Cardiac muscle cell (in vitro differentiated cells and primary cell): ENCODE measurements at places on chromosomes 13 and 19.

DNA sequence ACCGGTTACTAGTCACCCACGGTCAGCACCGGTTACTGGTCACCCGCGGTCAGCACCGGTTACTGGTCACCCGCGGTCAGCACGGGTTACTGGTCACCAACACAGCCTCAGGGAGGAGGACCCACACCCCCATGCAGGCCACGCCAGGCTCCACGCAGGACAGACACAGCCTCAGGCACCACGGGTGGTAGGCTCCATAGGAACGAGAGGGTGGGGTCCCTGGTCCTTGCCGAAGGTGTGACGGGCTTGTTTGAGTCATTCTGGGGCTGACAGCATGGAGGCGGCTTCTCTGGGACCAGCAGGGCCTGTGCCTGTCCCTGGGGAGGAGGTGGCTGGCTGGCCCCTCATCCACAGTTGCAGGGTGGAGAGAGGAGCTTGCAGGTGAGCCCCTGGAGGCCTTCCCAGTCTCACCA lies 122.8 kb upstream of the SOX1 start:
- no peak for DNase-seq

DNA sequence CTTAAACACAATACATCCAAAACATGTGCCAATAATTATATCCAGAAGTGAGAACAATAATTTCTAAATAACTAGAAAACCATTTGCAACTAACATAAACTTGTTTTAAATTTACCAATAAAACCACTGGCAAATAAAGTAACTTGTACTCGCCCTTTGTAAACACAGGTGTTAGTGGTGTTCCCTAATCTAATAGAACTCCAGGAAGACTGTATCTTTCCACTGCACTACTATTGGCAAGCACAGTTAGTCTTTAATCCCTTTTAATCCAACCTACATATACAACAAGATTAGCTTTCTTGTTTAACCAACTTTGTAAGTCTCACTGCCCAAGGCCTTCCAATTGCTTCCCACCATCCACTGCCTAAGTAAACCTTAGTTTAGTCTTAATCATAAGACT lies 79.5 kb downstream of the PCDH9 start:
- no peak for DNase-seq

GRCh38 chr19:8511573-8512101 lies 2.3 kb downstream of the ZNF414 start:
- no peak for DNase-seq

DNA sequence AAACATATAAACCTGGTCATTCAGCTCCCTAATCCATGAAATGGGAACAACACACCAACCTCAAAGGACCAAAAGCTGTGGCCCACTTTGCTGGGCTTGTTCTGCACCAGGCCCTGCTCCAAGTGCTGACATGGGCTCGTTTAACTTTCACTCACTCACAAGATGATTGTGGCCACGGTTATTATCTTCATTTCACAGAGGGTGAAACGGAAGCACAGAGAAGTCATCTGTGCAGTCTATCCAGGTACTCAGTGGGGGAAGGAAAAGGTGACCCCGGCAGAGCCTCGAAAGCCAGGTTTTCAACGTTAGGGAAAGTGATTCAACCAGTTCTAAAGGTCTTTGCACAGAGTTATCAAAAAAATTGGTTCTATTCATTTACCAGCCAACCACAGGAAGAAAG lies 68.0 kb downstream of the CRYL1 start:
- DNase-seq, result no peak

- DNase-seq, result no peak
Measured at GRCh38 chr13:43041369-43041921, 18.1 kb downstream of the DNAJC15 start.

GRCh38 chr13:37026771-37027170 lies 26.2 kb downstream of the EXOSC8 start:
- DNase-seq, result no peak
